Caco-2 (cell line): ENCODE measurements at places on chromosomes 12 and 14. TPM values are rescaled to one million over a fixed set of nuclear protein-coding genes. Genes with fewer than 3 reads are reported as not detected.

The CAPZA3 gene
- total RNA-seq: not detected in 2 replicates

- no peaks in the 10 kb centered on the region for H3K4me1 ChIP-seq
- H3K36me3 ChIP-seq: no peaks in the 10 kb centered on the region
- no peaks in the 10 kb centered on the region for H3K27me3 ChIP-seq
- H3K27ac ChIP-seq: no peak overlapping the region
- no peak overlapping the region for H3K4me3 ChIP-seq
These were observed 19.2 kb upstream of the DYNC1H1 start for GRCh38 chr14:101945171-101945570.

DNA sequence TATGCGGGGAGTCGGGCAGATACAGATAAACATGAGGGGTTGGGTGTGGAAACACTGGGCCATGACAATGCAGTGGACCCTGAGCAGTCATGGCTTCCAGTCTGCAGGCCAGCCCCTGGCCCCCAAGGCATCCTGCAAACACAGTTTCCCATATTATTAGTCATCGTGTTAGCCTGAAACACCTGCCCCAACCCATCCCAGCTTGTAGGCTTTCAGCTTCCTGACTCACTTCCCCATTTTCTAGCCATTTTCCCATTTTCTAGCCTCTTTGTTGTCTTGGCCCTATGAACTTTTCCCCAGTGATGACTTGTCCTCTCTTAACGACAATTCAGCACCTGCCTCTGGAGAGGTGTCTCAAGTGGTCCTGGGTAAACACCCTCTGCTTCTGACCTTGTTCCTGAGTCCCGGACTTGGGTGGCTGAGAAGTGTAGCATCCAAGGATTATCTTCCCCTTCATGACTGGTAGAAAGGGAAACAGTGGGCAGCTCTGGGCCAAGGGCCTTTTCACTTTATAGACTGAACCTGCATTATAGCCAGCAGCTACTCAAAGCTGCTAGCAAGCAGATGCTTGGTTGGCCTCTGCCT, 4.3 kb upstream of the PGF start:
- H3K27ac ChIP-seq: no peak overlapping the region
- H3K4me3 ChIP-seq: no peak overlapping the region
- H3K36me3 ChIP-seq: no peaks in the 10 kb centered on the region
- DNase-seq: no peak
- H3K4me1 ChIP-seq: peaks cover 15% of the 10 kb centered on the region; the same call in 1 of the 2 replicates

The AHNAK2 gene
- 0.77 and 0.81 TPM in 2 replicates for total RNA-seq

- H3K36me3 ChIP-seq: no peaks in the 10 kb centered on the region
- no peak overlapping the region for H3K4me3 ChIP-seq
- no peaks in the 10 kb centered on the region for H3K27me3 ChIP-seq
- peak overlapping the region; percentile 27 for H3K27ac ChIP-seq
- no peak for DNase-seq
- H3K4me1 ChIP-seq: peaks cover 5% of the 10 kb centered on the region
These were observed 122.4 kb downstream of the GPR135 start for GRCh38 chr14:59342516-59343484.

The RIN3 gene
- 18.4 and 20.7 TPM in 2 replicates for total RNA-seq

DNA sequence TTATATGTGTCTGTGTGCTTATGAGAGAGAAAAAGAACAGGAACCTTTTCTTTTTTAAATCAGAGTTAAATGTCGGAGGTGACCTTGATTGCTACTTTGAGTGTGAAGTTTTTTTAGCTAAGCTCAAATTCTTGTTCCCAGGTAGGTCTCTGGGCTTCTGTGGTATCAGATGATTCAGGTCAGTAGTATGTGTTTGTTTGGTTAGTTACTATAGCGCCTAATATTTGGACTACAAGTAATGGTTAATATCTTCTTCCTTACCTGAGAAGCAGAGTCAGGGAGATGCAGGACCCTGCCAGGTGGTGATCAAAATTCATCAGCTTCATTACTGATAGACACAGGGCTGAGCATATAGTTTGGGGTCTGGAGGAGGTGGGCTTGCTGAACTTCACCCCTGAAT, 30.8 kb downstream of the ADCK1 start:
- H3K27ac ChIP-seq: peak overlapping the region; percentile 65
- no peak for DNase-seq

The IFNG-AS1 gene
- not detected in 2 replicates for total RNA-seq

GRCh38 chr12:50039151-50039835, 14.0 kb upstream of the RACGAP1 start:
- peaks cover 9% of the 10 kb centered on the region for H3K4me1 ChIP-seq
- H3K27ac ChIP-seq: peak overlapping the region; percentile 54
- H3K4me3 ChIP-seq: no peak overlapping the region
- peak; percentile 95 for DNase-seq
- no peaks in the 10 kb centered on the region for H3K27me3 ChIP-seq
- no peaks in the 10 kb centered on the region for H3K36me3 ChIP-seq

GRCh38 chr12:13177373-13177772, 19.2 kb upstream of the EMP1 start:
- H3K4me1 ChIP-seq: peaks cover 16% of the 10 kb centered on the region
- H3K27ac ChIP-seq: no peak overlapping the region
- DNase-seq: no peak
- H3K4me3 ChIP-seq: no peak overlapping the region

GRCh38 chr12:125533434-125534029, 468.3 kb downstream of the AACS start:
- no peak overlapping the region for H3K27ac ChIP-seq
- no peaks in the 10 kb centered on the region; the same call in 1 of the 2 replicates for H3K4me1 ChIP-seq

The ADGRD1 gene
- 3.6 and 3.7 TPM in 2 replicates for total RNA-seq

DNA sequence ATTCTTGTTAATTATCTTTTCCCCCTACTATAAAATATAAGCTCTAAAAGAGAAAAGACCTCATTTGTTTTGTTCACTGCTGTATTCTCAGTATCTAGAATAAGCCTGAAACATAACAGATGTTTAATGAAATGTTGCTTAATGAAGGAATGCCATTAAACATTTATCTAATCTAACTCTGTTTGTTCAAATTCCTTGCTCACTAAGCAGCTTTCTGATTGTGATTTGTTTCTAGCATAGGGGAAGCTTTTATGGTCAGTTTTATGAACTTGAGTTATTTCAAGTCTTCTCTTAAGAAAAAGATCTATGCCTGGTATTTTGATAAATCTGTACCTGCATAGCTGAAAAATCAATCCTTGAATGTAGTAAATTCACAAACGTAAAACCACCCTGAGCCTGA, 308.6 kb downstream of the CCDC91 start:
- no peak overlapping the region for H3K4me3 ChIP-seq
- H3K27ac ChIP-seq: no peak overlapping the region

The ATF7 gene
- 26.9 and 28.7 TPM in 2 replicates for total RNA-seq

DNA sequence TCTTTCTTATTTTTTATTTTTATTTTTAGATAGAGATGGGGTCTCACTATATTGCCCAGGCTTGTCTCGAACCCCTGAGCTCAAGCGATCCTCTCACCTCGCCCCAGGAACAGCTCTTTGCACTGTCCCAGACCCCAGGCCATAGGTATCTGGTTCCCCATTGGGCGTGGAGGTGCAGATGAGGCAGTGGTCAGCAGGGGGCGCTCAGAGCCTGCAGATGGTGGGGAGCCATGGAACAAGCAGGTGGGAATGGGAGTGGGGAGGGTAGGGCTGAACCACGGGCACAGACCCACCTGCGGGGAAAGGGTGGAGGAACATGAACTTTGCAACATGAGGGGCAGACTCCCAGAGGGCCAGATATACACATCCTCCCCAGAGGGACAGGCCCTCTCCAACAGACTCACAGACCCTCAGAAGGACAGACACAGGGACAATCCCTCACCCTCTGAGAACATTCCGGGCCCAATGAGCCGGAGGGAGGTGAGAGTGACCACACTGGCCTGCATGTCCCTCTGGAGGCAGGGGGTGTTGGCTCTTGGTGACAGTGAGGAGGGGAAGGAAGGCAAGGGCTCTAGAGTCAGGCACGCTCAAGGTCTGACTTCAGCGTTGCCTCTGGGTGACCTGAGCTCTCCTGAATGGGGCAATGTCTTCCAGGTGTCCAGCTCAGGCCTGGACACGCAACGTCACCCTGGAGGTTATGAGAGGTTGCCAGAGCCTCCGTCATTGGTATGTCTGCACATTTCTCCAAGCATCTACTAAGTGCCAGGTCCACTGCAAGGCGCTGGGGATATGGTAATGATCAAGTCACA, 34.9 kb downstream of the KRT80 start:
- peak; percentile 88 for DNase-seq
- no peak overlapping the region for H3K4me3 ChIP-seq
- H3K27me3 ChIP-seq: no peaks in the 10 kb centered on the region

DNA sequence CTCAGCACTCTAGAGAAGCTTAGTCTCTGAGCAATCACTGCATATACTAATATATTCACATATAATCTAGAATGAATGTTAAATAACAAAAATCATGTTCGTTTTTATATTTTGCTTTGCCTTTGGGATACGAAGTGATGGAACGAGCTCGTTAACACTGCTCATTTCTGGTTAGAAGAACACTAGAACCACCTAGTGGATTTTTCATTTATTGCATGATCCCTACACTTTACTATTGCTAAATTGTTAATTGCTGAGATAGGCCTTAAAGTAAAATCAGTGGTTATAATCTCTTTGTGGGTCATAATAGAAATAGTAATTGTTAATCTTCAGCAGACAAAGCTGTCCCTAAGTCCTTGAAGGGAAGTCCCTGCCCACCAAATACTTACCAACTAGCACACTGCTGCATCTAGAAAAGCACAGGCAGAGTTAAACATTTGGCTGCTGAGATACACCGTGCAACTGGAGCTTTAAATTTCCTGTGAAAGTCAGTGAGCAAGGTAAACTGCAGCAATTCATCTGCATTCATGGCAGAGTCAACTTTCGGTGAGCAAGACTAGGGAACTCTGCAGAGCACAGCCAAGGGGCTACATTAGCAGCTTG, 353.7 kb downstream of the APAF1 start:
- no peaks in the 10 kb centered on the region for H3K36me3 ChIP-seq
- H3K27me3 ChIP-seq: no peaks in the 10 kb centered on the region
- no peaks in the 10 kb centered on the region for H3K4me1 ChIP-seq
- H3K27ac ChIP-seq: no peak overlapping the region
- H3K4me3 ChIP-seq: no peak overlapping the region

The SCNN1A gene
- 52.6 and 53.5 TPM in 2 replicates for total RNA-seq

- H3K27me3 ChIP-seq: peaks cover 3% of the 10 kb centered on the region
- H3K36me3 ChIP-seq: no peaks in the 10 kb centered on the region
- H3K27ac ChIP-seq: no peak overlapping the region
- peak; percentile 53 for DNase-seq
- no peak overlapping the region for H3K4me3 ChIP-seq
These were observed 128.0 kb downstream of the NDUFA12 start for GRCh38 chr12:94875525-94875924.

The CYP27B1 gene
- total RNA-seq: 6.9 and 7.1 TPM in 2 replicates

The TEAD4 gene
- total RNA-seq: 96.2 and 97.8 TPM in 2 replicates

DNA sequence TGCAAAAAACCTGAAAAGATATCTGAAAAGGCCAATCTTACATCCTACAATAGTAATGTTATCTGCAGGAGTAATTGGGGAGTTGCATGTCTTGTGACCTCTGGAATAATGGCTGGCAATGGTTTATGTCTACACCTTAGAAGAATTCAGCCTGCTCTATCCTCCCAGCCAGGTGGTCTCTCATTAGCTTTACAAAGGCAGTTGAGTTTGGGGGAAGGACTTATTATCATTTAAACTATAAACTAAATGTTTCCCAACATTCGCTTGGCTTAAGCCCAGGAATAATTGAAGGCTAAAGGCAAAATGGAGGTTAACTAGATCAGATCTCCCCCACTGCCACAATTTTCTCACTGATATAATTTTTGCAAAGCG, 158.4 kb upstream of the SFSWAP start:
- H3K4me3 ChIP-seq: no peak overlapping the region
- H3K4me1 ChIP-seq: no peaks in the 10 kb centered on the region
- no peak overlapping the region for H3K27ac ChIP-seq
- no peak for DNase-seq
- no peaks in the 10 kb centered on the region for H3K36me3 ChIP-seq
- no peaks in the 10 kb centered on the region for H3K27me3 ChIP-seq

DNA sequence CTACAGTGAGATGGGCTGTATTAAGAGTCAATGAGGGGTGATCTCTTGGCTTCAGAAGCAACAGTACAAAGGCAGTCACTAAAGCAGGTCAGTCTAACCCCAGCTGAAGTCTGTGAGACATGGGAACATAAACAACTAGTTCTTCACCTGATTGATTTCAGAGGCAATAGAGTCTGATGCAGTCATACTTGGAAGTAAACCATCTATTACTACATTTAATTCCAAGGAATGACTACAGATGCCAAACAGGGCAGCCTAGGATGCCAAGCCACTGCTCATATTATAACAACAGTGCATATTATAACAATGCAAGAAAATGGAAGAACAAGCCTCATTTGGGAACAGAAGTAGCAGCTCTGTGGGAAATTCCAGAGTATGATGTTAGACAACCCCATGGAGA, 35.8 kb downstream of the GRIN2B start:
- H3K27ac ChIP-seq: no peak overlapping the region
- peaks cover 47% of the 10 kb centered on the region for H3K4me1 ChIP-seq
- H3K36me3 ChIP-seq: no peaks in the 10 kb centered on the region
- no peak for DNase-seq
- no peak overlapping the region for H3K4me3 ChIP-seq

- DNase-seq: no peak
- peaks cover 17% of the 10 kb centered on the region; the same call in 1 of the 2 replicates for H3K4me1 ChIP-seq
- no peaks in the 10 kb centered on the region for H3K27me3 ChIP-seq
- H3K4me3 ChIP-seq: no peak overlapping the region
These were observed 127.5 kb downstream of the MED13L start for GRCh38 chr12:116150001-116150400.

The SLCO1A2 gene
- total RNA-seq: 1.1 and 1.2 TPM in 2 replicates

The MANSC4 gene
- total RNA-seq: not detected in 2 replicates

DNA sequence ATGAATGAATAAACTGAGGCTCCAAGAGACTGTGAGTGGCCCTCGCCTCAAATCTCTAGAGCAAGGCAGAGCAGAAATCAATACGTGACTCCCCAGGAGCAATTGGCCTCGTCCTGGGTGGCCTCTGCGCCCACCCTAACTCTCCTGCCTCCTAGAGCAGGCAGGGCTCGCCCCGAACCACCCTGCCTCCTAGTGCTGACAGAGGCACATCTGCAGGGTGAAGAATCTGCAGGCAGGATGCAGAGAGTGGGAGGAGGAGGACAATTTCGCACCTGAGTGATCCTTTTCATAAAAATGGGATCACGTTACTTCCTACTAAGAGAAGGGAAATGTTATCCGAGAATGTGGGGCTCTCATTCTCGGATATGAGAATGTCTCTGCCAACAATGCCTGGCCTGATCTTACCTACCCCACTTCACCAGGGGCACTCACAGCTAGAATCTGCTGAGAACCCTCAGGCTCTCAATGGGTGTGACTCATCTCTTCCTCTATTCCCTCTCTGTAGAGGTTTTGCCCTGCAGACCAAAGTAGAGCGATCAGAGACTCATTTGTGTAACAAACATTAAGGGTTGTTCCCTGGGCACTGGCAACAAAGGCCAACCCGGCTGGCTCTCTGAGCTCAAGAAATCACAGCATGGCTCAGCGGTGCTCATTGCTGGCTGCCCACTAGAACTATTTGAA, 61.7 kb upstream of the BCL2L14 start:
- H3K36me3 ChIP-seq: no peaks in the 10 kb centered on the region
- no peaks in the 10 kb centered on the region for H3K4me1 ChIP-seq
- no peak overlapping the region for H3K27ac ChIP-seq

The OR4K17 gene
- total RNA-seq: not detected in 2 replicates

DNA sequence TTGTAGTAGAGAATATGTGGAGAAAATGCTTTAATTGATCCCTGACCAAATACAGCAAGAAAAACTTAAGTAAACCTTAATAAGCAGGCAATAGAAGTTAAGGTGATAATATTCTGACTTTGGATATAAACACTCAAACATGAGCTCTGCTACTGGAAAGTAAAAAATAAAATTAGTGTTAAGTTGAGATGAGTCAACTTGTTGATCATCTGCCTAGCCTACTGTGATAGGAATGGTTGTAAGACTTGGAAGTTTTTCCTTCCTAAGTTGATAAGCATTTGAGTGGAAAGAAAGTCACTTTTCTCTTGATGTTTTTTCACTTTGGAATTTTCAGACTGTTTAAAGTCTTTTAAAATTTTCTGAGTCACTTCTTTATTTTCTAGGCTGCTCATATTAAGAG, 26.0 kb downstream of the ADIPOR2 start:
- H3K27me3 ChIP-seq: no peaks in the 10 kb centered on the region
- H3K36me3 ChIP-seq: no peaks in the 10 kb centered on the region; the same call in 1 of the 2 replicates
- H3K4me1 ChIP-seq: no peaks in the 10 kb centered on the region; the same call in 1 of the 2 replicates
- DNase-seq: no peak
- H3K27ac ChIP-seq: no peak overlapping the region
